ENCODE measurements at places on chromosomes 7 and 10.

DNA sequence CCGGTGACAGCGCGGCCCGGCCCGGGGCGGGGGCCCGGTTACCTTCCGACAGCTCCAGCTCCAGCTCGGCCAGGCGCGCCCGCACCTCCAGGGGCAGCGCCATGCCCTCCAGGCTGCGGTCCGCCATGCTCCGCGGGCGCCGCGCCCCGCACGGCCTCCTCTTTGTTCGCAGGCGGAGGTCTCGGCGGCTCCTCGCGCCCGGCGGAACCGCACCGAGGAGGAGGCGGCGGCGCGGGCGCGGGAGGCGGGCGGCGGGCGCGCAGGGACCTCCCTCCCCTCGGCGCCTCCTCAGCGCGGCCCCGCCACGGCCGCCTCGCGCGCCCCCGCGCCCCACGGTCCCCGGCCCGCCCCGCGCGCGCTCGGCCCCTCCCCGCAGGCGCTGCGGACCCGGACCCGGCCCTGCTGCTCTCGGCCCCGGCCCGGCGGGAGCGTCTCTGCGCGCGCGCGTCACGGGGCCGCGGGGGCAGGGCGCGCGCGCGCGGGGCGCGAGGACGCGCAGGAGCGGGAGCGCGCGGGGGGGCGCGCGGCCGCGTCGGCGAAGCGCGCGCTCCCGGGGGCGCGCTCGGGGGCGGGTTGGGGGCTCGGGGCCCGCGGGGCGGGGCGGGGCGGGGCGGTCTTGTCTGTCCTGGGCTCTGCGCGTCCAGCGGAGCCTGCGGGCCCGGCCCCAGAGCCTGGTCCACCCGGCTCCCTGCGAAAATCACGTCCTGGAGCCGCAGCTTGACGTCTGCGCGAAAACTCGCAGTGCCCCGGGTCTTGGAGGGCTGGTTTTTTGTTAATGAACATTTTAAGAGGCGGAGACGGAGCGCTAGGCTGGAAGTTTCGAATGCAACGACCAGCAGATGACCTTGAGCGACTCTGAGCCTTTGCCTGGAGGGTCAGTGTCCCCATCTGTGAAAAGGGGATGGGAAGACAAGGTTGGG lies at the start of gene DIP2C:
Gene DIP2C, minus strand, starts transcription at position 217 of the 920 bp plus-strand sequence. Its CDS starts 90 bp downstream, at position 127.
- no peak for DNase-seq

- DNase-seq = no peak
Observed at GRCh38 chr7:152521420-152522337, 85.9 kb upstream of the KMT2C start.

GRCh38 chr7:91127959-91128358 lies 136.3 kb upstream of the FZD1 start:
- no peak for DNase-seq

DNA sequence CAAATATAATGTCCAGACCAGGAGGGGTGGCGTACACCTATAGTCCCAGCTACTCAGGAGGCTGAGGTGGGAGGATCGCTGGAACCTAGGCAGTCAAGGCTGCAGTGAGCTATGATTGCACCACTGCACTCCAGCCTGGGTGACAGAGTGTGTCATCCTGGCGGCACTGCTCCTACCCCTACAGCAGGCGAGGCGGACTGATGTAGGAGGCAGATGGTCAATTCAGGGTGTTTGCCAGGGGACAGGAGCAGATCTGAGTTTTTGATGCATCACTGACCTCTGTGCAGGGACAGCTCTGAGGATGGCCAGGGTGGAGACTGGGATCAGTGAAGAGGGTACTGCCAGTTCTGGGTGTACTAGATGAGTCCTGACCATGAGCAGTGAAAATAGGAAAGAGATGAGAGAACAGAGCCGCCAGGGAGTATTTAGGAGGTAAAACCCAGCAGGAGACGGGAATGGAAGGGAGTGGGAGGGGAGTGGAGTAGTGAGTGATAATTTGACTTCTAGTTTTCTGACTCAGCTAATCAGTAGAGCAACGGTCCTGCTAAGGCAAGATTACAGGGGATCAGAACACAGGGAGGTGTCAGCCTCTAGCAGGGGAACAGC lies 75.3 kb downstream of the HIP1 start:
- no peak for DNase-seq

- no peak for DNase-seq
Observed at GRCh38 chr7:123204206-123204835, 4.6 kb upstream of the SLC13A1 start.

DNA sequence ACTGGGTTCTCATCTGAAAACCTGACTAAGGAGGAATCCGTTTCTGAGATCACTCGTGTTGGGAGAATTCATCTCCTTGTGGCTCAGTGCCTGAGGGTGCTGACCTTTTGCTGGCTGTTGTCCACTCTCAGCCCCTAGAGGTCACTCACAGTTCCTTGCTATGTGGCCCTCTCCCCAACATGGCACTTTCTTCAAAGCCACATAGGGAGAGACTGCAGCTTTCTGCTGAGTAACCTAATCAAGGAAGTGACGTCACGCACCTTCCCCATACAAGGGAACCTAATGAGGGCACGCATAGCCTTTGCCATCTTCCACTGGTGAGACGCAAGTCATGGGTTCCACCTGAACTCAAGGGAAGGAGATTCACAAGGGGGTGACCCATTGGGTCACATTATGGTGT lies 23.2 kb downstream of the STEAP1B start:
- DNase-seq = no peak

DNA sequence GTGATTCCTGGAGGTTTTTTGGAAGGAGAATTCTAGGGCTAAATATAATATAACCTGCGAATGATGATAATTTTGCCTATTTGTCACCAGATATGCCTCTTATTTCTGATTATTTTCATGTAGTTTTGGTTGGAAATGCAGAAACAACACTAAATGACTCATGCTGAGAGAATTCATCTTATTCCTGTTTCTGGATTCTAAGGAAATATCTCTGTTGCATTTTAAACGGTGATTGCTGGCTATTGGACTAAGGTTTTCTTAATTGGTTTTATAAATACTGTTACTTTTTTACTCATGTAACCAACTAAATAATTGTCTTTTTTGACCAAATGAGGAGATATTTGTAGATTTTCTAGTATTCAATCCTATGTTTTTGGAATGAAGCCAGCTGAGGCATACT lies 204.9 kb upstream of the NPSR1 start:
- DNase-seq = no peak

DNA sequence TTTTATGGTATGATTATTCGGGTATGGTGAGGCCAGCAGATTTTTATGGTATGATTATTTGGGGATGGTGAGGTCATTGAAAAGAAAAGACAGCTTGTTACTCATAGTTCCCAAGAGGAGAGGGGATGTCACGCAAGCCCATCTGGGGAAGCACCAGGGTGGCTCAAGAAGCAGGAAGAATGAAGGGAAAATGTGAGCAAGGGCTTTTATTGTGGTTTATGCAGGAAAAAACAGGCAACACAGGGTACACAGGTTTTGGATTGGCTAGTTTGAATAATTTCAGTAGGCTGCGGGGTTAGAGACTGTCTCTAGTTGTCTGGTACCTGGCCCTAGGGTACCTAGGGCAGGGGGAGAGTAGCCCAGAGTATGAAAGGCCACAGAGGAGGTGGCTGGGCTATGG lies 26.8 kb upstream of the DGKI start:
- no peak for DNase-seq

DNA sequence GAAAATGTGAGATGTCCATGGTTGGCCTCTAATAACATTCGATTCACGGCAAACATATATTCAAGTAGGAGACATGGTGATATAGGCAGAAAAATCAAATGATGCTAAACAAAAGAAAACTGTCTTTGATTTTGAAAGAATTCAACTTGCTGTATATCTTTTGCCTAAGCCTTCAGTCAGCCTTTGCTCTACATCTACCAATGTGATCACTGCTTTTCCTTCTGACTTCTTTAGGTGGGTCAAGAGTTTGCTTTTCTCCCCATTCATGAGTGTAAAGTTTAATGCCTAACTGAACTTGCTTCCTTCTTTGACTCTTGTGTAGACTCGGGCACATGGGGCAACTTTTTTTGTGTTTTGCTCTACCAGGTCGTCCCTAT lies 417 bp upstream of the HIF1AN start:
- no peak for DNase-seq

DNA sequence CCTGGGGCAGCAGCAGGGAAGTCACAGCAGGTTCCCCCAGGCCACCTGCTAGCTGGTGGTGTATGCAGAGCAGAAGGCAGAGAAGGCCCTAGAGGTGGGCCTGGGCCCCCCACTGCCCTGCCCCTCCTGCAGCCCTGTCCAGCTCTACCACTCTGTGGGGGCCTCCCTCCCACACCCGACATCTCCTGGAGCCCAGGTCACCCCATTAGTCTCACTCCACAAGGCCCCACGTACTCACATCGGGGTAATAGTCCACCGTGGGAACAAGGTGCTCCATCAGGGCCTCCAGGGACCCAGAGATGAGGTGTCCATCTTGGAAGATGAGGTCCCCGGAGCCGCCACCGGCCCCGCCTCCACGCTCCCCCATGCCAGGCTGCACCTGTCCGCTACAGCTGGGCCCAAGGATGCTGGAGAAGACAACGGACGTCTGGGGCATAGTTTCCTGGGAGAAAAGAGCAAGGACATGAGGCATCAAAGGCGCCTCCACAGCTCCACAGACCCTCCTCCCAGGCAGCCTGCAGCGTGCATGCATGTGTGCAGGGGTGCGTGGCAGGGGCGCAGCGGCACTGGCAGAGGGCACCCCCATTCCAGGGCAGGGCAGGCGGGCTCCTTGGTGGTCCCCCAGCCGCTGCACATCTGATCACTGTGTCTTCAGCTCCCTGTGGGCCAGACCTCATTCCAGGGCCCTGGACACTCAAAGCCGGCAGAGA lies 61.0 kb downstream of the RASGEF1A start:
- DNase-seq = no peak

- no peak for DNase-seq
Observed at GRCh38 chr10:118827053-118827452, 72.3 kb upstream of the CACUL1 start.

DNA sequence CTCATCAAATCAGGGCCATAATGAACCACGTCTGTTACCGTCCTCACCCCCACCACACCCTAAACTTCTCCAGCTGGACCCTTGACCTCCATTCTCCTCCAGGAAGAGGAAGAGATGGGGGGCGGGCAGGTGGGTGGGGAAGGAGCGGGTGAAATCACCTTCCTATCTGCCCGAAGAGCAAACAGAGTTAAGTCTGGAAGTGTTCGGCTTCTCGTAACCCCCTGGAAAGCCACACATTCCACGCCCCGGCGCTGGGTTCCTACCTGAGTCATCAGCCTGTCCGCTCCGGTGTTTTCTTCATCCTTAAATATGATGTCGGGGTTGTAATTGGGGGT lies 736 bp downstream of the SHH start:
- no peak for DNase-seq

GRCh38 chr7:151383638-151384351 lies 26.0 kb downstream of the WDR86 start:
- DNase-seq = no peak

DNA sequence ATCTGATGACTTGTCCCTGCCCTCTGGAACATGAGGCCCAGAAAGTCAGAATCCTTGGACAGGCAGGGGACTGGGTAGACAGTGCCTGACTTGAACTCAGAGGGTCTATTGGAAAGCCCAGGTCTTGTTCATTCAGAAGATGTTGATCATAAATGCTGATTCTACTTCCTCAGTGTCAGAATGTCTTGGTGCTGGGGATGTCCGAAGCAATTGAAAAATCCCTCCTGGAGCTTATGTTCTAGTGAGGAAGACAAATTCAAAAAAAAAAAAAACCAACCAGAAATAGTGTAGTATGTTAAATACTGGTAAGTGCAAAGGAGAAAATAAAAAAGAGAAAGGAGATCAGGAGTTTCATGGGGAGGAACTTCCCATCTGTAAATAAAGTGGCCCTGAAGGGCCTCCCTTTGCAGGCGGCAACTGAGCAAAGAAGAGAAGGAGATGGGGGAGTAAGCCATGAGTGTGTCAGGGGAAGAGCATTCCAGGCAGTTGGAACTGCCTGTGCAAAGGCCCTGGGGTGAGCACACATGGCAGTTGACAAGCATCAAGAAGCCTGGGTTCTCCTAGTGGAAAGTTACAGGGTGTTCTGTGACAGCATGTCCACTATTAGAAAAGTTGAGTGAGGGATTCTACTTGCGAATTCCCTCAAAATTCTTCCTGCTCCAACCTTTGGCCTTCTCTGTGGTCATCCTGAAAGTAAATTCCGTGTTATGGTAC lies 30.7 kb downstream of the TSPAN15 start:
- no peak for DNase-seq

GRCh38 chr10:86317949-86318725 lies 48.5 kb downstream of the GRID1 start:
- no peak for DNase-seq

DNA sequence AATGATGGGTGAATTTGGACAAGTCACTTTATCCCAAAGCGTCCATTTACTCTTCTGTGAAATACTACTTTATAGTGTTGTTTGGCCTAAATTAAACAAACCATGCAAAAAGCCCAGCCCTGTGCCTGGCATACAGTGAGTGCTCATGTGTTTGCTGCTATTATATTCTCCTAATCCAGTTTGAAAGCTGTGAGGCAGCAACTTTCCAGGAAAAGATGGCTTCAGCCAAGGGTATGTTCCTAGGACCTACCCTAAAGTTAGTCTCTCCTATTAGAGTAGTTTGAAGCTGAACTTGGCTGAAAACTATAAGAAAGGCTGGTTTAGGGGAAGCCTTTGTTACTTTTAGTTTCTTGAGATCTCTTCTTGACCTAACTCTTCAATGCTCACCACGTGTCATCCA lies 19.9 kb downstream of the ACSL5 start:
- DNase-seq = no peak

DNA sequence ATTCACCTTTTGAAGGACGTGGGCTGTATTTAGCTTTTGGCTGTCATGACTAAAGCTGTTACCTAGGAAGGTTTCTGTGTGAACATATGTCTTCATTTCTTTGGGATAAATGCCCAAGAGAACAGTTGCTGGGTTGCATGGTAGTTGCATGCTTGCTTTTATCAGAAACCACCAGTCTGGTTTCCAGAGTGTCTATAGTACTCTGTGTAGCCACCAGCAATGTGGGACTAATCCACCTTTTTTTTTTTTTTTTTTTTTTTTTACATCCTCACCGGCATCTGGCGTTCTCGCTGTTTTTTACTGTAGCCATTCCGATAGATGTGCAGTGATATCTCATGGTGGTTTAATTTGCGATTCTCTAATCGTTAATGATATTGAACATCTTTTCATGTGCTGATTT lies 297.8 kb downstream of the SDK1 start:
- DNase-seq = no peak

DNA sequence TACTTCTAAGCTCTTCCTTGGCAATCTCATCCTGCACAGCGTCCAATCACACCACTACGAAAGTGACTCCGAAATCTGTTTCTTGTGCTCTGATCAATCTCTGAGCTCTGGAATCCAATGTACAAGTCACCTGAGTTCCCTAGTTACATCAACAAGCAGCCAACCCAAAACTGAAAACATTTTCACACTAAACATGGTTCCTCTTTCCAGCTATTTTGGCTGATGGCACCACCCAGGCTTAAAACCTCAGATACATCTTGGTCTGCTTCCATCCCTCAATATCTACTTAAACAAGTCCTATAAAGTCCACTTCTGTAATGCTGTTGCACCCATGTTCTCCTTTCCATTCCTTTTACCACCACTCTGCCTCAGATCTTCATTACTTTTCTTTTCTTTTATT lies 3.6 kb downstream of the BLOC1S2 start:
- DNase-seq = no peak
